ENCODE measurements at places on chromosomes 4 and X.

- no peak for DNase-seq
Measured at GRCh38 chr4:106369456-106370060, 980 bp upstream of the GIMD1 start.

GRCh38 chr4:55216863-55217635 is 91.7 kb upstream of the KDR start:
- no peak for DNase-seq

DNA sequence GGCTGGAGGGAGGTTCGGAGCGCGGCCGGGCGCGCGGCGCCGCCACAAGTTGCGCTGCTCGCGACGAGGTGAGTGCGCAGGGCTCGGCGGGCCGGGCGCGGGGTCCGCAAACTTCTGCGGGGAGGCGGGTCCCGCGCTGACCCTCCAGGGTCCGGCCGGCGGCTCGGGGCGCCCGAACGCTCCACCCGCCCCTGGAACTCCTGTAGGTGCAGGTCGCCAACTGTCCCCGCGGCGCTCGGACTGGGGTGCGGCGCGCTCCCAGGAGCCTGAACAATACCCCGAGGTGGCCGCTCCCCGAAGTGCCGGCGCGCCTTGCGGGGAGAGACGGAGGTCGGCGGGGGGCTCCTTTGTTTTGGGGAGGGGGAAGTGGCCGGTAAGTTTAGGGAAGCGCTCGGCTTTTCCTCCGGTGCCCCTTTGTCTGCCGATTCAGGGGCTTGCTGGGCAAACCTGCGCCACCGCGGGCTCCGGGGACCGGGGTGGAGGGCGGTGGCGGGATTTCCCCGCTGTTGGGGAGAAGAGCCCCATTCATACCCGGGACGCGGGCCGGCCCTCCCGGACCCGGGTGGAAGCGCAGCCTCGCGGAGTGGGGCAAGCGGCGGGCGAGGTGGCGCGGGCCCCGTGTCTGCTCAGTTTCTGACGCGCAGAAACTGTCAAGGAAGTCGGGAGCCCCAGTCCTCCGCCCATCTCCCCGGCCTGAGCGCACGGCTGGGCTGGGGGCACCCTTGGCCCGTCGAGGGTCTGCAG is 694 bp downstream of the TBL1X start:
- no peak for DNase-seq

DNA sequence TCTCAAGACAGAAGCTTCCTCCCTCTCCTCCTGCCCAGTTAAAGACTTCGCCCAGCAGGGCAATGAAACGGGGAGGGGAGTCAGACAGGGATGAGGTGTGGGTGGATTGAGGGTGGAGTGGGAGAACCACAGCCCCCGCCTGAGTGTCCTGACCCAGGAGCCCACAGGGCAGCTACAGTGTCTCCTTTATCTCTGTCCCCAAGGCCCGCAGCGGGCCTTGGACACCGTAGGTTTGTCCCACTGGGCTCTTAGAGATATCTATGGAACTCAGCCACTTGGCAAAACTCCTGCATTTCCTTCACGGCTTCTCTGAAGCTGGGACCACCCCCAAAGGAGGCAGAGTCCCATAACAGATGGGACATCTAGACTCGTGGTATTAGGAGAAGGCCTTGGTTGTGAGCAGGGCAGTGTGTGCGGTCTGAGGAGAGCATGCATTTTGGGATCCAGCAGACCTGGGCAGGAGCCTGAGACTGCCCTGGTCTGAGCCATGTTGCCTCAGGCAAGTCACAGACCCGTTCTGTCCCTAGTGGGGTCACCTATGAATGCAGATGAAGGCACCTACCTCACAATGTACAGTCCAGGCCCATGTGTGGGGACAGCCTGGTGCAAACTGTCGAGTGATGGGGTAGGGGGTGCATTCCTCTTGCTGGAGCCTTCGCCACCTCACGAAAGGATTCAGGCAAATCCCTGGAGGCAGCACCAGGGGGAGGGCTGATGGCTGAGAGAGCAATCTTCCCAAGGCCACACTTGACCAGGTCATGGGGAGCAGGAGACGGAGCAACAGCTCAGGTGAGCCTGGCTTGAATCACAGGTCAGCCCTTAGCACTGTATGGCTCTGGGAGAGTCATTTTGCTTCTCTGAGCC is 225.7 kb upstream of the PSAPL1 start:
- DNase-seq, result no peak

DNA sequence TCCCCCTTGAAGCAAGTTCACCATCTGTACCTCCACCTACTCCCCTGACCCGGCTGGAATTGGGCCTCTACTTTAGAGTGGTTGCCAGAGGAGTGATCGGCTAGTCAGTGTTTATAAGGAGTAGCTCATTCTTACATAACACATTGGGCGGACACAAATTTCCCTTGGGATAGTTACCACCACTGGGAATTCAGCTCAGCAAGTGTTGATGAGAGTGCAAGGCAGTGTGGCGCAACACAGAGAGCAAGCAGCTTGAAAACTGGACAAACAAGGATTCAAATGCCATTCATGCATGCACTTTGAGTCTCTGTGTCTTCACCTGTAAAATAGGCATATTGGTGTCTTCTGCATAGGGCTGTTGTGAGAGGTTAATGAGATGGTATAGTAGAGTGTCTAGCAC is 92.7 kb downstream of the STK32B start:
- no peak for DNase-seq

GRCh38 chr4:142743121-142743825 is 102.8 kb downstream of the INPP4B start:
- DNase-seq, result no peak

- DNase-seq, result no peak
Measured at GRCh38 chr4:97720869-97721432, 422.3 kb downstream of the STPG2 start.
